Lung (tissue), 17 donors: ENCODE measurements at places on chromosomes 2 and 18.

DNA sequence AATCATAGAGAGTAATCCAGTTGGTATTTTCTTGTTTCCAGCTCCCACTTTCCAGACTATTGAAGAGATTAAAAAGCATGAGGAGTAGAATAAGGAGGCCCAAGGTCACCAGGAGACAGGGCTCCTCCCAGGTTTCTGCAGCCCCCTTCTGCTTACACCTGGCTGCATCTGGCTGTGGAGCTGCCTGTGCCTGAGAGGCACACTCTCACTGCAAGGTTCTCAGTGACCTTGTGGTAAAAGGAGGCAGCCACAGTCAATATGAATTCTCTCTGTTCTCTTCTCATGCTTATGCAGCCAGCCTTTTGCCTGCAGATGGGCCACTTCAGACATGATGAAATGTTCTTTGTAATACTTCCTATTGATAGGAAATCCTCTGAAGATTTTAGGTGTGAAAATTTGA lies 233.7 kb downstream of the MYO3B start:
- DNase-seq, result no peak

- peak; percentile 22 for DNase-seq
These were observed 1835.5 kb upstream of the LRRTM1 start for GRCh38 chr2:82139979-82140611.

DNA sequence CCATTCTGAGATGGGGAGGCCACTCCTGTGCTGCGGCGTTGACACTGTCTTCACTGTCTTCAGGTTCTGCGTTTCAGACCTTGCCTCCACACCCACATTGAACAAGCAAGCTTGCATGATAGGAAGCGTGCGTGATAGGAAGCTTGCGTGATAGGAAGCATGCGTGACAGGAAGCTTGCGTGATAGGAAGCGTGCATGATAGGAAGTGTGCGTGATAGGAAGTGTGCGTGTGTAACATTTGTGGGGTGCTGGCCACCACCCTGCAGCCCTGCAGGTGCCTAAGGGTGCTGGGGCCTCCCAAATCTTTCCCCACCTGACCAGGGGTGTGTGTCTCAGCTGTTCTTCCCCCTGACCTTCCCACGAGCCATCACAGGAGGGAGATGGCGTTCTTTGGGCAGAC lies 25.3 kb downstream of the TSHZ1 start:
- DNase-seq, result no peak

DNA sequence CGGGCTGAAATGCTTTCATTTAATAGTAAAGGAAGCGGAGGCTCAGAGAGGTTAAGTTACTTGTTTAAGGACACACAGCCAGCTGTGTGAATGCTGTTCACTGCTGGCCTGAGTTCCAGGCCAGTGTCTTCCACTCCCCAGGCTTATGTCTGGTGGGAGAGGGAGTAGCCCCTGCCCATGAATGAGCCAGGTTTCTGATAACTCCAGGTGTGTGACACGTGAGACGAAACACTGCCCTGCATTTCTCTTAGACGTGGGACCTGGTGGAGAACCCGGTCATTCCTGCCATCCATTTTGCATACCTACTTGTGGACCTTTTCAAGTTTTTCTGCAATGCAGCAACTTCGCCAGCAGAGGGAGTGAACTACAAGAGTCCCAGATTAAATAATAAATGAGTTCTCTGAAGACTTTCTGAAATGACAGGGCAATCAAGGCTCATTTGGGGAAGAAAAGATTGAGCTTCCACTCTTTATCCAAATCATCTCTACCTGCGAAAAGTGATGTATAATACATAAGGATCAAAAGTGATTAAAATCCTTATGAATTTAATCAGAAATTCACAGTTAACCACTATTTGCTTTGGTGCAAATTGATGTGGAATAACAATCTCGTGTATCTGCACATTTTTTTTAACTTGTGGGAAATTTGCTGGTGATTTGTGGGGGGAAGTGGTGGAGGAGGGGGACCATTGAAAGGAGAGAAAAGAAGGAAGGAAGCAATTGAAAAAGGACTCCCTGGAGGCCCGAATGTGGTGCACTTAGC lies 79.4 kb upstream of the ASB18 start:
- peak; percentile 84 for DNase-seq

GRCh38 chr18:79506191-79507075 lies 110.7 kb downstream of the NFATC1 start:
- DNase-seq, result peak; percentile 48

- DNase-seq, result no peak
These were observed 140.4 kb downstream of the CALCRL start for GRCh38 chr2:187307606-187308005.

GRCh38 chr2:235398321-235398720 lies 95.5 kb upstream of the AGAP1 start:
- DNase-seq, result no peak

GRCh38 chr18:21453511-21453901 lies 147.0 kb downstream of the ESCO1 start:
- peak; percentile 3 for DNase-seq

DNA sequence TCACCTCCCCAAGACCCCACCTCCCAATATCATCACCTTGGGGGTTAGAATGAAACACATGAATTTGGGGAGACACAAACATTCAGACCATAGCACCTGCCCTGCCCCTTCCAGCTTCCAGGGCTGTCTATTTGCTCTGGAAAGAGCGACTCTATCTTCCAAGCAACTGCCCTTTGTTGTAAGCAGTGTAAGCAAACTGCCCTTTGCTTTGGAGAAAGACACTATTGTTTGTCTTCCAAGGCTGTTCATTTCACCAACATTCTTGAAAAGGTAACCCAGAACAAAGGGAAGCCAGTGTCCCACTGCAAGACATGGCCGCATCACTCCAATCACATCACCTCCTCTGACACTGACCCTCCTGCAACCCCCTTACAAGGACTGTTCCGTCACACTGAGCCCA lies 16.9 kb upstream of the SEH1L start:
- no peak for DNase-seq

DNA sequence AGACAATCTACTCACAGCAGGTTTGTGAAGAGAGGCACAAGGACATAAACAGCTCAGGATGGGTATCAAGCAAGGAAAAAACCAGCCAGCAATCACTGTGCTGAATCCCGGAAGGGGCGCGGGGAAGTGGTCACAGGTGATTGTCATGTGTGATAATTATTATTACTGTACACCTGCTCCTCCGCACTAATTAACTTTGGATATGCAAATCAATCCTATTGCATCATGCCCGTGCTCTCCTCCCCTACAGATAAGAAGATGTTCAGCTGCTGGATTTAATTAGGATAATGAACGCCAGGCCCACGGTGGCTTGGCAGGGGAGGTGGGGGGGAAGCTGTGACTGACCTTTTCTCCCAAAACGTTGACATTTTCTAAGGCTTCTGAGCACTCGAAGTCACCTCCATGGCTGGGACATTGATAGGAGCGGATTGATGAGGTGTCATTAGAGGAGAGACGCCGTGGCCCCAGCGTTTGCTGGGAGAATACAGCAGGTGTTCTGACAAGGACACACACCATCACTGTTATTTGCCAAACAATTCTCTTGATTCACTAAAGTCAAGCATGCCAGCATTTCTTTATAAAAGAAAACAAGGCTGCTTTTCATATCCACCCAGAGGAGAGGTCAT lies 160.3 kb upstream of the VRK2 start:
- DNase-seq, result no peak

DNA sequence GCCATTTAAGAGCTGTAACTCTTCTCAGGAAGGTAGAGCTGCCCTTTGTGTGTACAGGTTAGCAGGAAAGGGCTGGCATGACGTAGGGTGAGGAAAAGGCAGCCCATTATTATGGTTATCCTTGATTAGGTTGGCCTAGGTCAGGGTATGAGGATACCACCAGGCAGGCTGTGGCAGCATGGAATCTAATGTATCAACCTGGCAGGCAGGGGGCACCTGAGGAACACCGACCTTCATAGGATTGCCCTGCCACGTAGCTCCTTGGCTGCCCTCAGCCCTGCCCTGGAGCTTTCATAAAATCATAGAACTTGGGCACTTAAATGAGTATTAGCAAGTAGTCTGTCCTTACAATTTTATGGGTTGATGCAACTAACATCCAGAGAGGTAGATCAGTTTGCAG lies 261.6 kb downstream of the LTBP1 start:
- DNase-seq, result no peak

- DNase-seq, result no peak
These were observed 422.2 kb upstream of the POU3F3 start for GRCh38 chr2:104431701-104432121.

GRCh38 chr2:108949316-108950239 lies 39.4 kb downstream of the EDAR start:
- peak; percentile 84 for DNase-seq

DNA sequence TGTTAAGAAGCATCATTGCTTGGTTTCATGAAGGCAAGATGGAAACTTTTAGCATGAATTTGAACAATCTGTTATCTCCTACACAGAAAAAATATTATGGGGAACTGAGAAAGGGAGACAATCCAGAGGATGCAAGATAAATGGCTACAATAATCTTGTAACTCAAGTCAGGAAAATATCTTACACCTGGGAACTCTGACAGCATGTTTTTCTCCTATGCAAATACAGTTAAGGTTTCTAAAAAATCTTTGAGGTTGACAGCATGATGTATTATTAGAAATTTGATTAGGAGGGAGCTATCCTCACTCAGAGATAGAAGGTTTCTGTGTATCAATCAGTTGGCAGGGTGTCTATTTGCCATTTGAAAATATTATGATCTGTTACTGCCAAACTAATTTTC lies 75.6 kb downstream of the GPD2 start:
- no peak for DNase-seq

DNA sequence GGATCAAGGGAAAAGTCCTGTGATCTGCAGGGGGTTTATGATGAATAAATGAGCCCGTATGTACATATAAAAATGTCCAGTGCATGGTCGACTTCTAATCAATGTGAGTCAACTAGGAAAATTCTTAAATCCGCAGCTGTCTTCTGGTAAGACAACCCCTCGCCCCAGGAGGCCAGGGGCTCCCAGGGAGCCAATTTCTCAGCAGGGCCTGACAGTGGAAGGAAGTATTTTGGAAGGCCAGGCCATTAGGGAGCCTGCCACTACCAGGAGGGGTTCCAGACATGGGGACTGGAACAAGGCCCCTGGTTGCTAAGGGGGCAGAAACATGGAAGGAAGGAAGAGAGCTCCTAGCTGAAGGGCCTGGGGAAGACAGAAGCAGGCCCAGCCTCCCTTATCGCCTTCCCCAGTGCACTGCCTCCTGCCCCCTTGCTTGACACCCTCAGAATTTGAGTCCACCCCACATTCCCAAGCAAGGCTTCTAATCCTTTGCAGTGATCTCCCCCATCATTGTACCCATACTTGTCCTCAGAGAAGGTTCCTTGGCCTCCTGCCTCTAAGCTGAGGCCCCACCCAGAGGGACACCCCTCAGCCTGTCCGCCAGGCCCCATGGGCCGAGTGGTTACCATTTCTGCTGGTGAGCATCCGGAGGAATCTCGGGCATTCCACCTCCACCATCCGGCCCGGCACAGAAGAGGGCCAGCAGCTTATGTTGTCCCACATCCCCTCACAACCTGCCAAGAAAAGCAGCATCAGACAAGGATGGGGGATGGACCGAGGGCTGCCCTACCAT lies 45.9 kb downstream of the SCTR start:
- no peak for DNase-seq

- peak; percentile 92 for DNase-seq
These were observed 3.1 kb downstream of the BCL11A start for GRCh38 chr2:60550178-60550983.

DNA sequence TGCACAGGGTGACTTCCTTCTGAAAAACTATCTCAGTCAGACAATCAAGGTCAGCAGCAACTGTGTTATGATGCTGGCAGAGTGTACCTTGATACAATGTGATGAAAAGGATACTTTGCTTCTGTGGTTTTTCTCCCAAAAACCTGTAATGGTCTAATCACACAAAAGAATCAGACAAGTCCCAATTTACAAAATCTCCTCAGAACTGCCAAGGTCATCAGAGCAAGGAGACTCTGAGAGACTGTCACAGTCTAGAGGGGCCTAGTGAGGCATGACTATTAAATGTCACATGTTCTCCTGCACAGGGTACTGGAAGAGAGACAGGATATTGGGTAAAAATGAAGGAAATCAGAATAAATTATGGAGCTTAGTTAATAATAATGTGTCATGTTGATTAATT lies 185.4 kb downstream of the ST6GAL2 start:
- DNase-seq, result no peak

- DNase-seq, result no peak
These were observed 216.9 kb upstream of the FSHR start for GRCh38 chr2:49371128-49371701.

GRCh38 chr2:10792660-10793400 lies 19.8 kb downstream of the PDIA6 start:
- no peak for DNase-seq

DNA sequence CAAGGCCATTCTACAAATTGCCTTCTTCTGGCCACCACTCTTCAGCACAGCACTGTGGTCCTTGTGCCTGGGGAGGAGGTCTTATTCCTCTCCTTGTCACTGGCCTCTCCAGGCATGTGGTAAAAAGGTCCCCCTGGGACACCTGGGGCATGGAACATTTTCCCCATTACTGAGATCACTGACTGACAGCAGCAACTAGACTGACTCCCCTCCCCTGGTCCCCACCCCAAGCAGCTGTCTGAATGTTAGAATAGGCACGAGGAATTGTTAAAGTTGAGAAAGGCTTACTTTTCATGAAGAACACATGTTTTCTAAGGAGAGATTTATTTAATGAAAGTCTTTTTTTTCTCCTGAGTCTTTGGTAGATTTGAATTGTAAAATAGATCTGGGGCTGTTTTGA lies 39.5 kb upstream of the RTN4 start:
- no peak for DNase-seq

DNA sequence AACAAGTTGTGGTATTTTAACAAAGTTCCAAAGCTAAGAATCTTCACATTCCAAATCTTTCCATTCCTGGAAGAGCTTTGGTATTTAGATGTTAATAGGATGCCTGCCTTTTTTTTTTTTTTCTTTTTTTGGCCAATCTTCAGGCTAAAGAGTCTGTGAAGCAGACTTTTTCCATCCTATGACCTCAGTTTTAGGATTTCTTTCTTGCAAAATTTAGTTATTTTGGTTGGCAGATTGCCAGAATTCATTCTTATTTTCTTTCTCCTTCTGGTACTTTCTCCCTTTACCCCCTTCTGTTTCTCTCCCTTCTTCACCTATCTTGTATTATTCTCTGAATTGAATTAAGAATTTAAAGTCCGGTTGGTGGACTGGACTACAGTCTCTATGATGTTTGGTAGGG lies 217.8 kb upstream of the REV1 start:
- DNase-seq, result no peak

DNA sequence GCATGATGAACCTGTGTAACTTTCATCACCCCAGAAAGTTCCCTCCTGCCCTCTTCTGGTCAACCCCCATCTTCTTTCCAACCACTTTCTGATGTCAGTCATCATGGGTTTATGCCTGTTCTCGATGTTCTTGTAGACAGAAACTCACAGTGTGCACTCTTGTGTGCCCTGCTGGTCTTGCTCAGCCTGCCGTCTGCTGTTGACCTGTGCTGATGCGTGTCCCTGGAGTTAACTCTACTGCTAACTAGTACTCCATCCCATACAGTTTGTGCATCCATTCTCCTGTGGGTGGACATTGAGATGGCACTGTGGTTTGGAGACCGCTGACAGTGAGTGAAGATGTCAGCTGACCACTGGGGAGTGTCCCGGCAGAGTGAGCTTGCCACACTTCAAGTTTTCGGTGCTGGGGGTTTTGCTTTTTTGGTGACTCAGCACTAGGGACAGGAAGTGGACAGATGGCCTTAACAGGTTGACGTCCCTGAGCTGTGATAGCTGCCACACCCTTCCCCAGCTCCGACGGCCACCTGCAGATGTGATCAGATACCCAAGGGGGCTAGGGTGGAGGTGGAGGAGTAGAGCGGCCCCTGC lies 14.8 kb downstream of the KLHL29 start:
- DNase-seq, result no peak

GRCh38 chr2:222038067-222038802 lies 260.6 kb downstream of the PAX3 start:
- DNase-seq, result no peak
